HepG2 (cell line): ENCODE measurements at places on chromosomes 4 and X. TPM values are rescaled to one million over a fixed set of nuclear protein-coding genes. Genes with fewer than 3 reads are reported as not detected.

Gene FRMPD3
- total RNA-seq = not detected in 2 replicates

Gene FRMD7
- not detected in 2 replicates for total RNA-seq

Gene PDGFC
- total RNA-seq = 6.8 and 9.1 TPM in 2 replicates

Gene F9
- total RNA-seq = not detected in 2 replicates

Gene NAP1L2
- 0.07 TPM in 1 of 2 replicates, not detected in the other for total RNA-seq

Gene CCDC110
- total RNA-seq = not detected in 2 replicates

Gene GLRA3
- not detected in 2 replicates for total RNA-seq

Gene CCNA2
- total RNA-seq = 105 and 160 TPM in 2 replicates

Gene GRIPAP1
- 15.0 and 16.1 TPM in 2 replicates for total RNA-seq

Gene MSX1
- total RNA-seq = 13.8 and 14.9 TPM in 2 replicates

Gene KLB
- 41.9 and 82.0 TPM in 2 replicates for total RNA-seq

Gene APELA
- total RNA-seq = not detected in 2 replicates

Gene TLR6
- total RNA-seq = 0.52 and 0.71 TPM in 2 replicates

Gene TRIM61
- not detected in 2 replicates for total RNA-seq

Gene DUX4
- not detected in 2 replicates for total RNA-seq

Gene MAGEB17
- total RNA-seq = not detected in 2 replicates

Gene TCEAL7
- not detected in 2 replicates for total RNA-seq

Gene TCEAL3
- total RNA-seq = 0.09 TPM in 1 of 2 replicates, not detected in the other

Gene CT45A1
- not detected in 2 replicates for total RNA-seq

Gene ADH7
- total RNA-seq = not detected in 2 replicates

Gene PALLD
- 1.5 and 4.8 TPM in 2 replicates for total RNA-seq

Gene P2RY8
- total RNA-seq = 0.66 and 1.0 TPM in 2 replicates

Gene POF1B
- not detected in 2 replicates for total RNA-seq

Gene SMIM10
- not detected in 2 replicates for total RNA-seq

Gene HHIP
- total RNA-seq = not detected in 2 replicates

Gene MCF2
- total RNA-seq = not detected in 2 replicates
